Mesothelial cell of epicardium (in vitro differentiated cells): ENCODE measurements at places on chromosomes 16 and 17. TPM values are rescaled to one million over a fixed set of nuclear protein-coding genes. Genes with fewer than 3 reads are reported as not detected.
A peak's percentile ranks its signal among the peaks of the same experiment; 100 is the strongest.

DNA sequence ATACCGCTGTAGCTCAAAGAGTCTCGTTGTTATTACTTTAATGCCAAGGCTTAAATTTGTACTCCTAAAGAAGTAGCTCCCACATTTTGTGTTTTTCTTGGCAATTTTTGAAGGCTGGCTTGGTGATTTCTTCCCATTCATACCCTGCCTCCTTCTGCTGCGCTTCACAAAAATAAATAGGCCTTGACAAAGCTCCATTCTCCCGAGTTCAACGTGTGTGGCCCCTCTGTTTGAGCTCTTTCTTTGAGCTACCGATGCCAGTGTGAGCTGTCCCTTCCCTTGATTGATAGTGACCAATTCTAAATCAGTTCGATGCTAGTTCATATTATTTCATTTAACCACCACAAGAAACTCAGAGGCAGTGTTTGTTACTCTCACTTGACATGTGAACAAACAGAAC lies 96.8 kb downstream of the MAP2K6 start:
- peaks cover 4% of the 10 kb centered on the region for H3K4me1 ChIP-seq
- no peak overlapping the region for H3K4me3 ChIP-seq
- H3K27me3 ChIP-seq, result no peaks in the 10 kb centered on the region
- H3K27ac ChIP-seq, result no peak overlapping the region

DNA sequence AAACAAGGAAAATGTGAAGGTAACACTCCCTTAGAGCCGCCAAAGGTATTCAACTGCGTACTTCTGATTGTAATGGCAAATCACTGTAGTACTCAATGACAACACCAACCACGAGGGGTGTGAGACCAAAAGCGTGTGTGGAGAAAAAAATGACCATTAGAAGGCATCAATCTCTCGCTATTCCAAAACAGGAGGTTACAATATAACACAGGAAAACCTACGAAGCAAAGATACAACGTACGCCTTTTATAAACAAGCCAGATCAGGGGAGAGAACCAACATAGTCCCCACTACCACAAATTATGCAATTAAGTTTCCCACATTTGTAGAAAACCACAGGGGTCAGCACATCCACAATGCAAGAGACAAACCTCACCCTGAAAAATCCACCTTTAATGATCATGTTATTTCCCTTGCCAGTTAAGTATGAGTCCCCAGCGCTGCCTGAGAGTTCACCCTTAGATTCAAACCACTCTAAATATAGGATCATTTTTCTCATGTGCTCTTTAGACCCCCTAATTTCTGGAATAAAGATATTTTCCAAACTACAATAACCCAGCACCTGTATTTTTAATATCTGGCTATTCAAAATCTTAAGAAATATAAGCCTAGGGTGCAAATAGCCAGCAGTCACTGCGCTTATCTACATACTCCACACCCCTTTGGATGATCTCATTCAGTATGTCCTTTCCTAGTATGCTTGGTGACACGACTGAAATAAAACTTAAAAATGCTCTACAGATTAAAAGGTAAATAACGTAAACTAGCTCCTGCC lies 12.4 kb downstream of the TEX14 start:
- no peak for DNase-seq
- H3K4me3 ChIP-seq, result no peak overlapping the region
- H3K27me3 ChIP-seq, result no peaks in the 10 kb centered on the region
- H3K27ac ChIP-seq, result peak overlapping the region; percentile 76
- H3K36me3 ChIP-seq, result no peaks in the 10 kb centered on the region
- peaks cover 4% of the 10 kb centered on the region for H3K4me1 ChIP-seq

- peak overlapping the region; percentile 92 for H3K4me3 ChIP-seq
- DNase-seq, result peak; percentile 22
- no peaks in the 10 kb centered on the region for H3K36me3 ChIP-seq
- H3K27ac ChIP-seq, result peak overlapping the region; percentile 94
- H3K27me3 ChIP-seq, result no peaks in the 10 kb centered on the region
Measured at GRCh38 chr17:39400547-39401411, 647 bp downstream of the FBXL20 start.

DNA sequence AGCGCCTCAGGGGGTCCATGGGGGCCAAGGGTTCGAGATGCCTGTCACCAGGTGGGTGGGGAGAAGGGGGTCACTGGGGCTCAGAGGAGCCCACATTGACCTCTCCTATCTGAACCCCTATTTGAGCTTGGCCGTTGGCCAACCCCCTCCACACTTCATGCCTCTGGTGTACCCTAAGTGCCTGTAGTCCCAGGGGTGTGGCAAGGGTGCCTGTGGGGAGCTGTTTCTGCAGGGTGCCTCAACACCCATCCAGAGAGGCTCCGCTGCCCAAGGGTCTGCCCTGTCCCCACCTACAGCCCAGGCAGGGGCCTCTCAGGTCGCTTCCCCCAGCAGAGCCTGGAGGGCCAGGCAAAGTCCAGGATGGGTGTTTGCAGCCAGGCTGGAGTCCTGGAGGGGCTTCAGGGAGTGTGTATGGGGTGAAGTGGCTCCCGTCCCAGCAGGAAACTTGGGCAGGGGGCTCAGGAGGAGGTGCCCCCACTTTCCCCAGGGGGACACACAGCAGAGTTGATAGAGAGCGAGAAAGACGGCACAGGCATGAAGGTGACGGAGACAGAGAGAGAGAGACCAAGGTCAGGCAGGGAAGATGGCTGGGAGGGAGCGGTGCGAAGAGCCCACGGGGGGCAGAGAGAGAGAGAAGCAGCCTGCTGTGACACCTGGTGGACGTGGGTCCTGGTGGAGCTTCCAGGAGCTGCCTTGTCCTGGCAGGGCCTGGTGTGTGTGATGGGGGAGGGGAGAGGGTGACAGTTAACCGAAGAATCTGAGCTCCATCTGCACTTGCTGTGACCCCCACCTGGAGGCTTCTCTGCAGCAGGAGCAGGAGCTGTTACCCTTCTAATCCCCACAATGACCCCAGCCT lies at the start of gene SEPTIN12:
SEPTIN12 (minus strand) TSS at position 719 of the 856 bp plus-strand sequence; CDS start at position 19, 700 bp downstream.
- H3K27me3 ChIP-seq, result no peaks in the 10 kb centered on the region
- H3K4me1 ChIP-seq, result peaks cover 12% of the 10 kb centered on the region
- H3K36me3 ChIP-seq, result no peaks in the 10 kb centered on the region

GRCh38 chr16:75195811-75196790 lies 10.9 kb downstream of the CTRB2 start:
- DNase-seq, result peak; percentile 31
- H3K36me3 ChIP-seq, result no peaks in the 10 kb centered on the region
- H3K27ac ChIP-seq, result no peak overlapping the region
- H3K27me3 ChIP-seq, result peaks cover 5% of the 10 kb centered on the region
- no peak overlapping the region for H3K4me3 ChIP-seq

GRCh38 chr16:5506021-5506420 lies 408.4 kb upstream of the EEF2KMT start:
- H3K27ac ChIP-seq, result no peak overlapping the region
- DNase-seq, result no peak
- H3K36me3 ChIP-seq, result no peaks in the 10 kb centered on the region
- no peak overlapping the region for H3K4me3 ChIP-seq
- H3K4me1 ChIP-seq, result no peaks in the 10 kb centered on the region
- H3K27me3 ChIP-seq, result peaks cover 42% of the 10 kb centered on the region

- H3K36me3 ChIP-seq, result peaks cover 63% of the 10 kb centered on the region
- no peaks in the 10 kb centered on the region for H3K27me3 ChIP-seq
- H3K4me3 ChIP-seq, result no peak overlapping the region
- no peak for DNase-seq
- no peak overlapping the region for H3K27ac ChIP-seq
Measured at GRCh38 chr16:27511657-27512448, 37.9 kb downstream of the GTF3C1 start.

DNA sequence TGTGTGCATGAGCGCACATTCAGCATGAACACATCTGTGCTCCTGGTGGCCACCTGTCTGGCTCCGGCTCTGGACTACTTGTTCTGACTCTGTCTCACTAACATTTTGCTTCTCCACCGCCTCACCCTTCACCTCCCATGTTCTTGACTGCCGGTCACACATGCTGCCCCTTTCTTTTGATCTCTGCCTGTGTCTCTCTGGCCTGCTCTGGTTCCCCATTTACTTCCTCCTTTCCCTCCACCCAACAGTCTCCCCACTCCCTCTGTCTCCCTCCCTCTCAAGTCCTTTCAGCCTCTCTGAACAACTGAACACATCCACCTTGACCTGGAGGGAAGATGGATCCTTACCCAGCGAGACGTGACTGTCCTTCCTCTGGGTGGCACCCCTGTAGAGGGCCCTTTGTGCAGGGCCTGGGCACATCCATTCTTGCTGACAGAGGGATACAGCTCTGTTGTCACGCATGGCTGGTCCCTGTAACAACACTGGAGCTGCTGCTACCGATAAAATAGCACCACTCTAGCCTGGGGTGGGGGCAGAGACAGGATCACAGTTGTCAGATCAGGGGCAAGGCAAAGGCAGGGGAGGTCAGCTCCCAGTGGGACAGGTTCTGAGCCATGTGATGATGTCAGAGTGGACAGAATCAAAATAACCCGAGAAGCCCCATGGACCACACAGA lies 11.0 kb downstream of the ZSCAN32 start:
- H3K4me1 ChIP-seq, result no peaks in the 10 kb centered on the region
- H3K27ac ChIP-seq, result no peak overlapping the region
- H3K4me3 ChIP-seq, result no peak overlapping the region
- no peaks in the 10 kb centered on the region for H3K27me3 ChIP-seq

DNA sequence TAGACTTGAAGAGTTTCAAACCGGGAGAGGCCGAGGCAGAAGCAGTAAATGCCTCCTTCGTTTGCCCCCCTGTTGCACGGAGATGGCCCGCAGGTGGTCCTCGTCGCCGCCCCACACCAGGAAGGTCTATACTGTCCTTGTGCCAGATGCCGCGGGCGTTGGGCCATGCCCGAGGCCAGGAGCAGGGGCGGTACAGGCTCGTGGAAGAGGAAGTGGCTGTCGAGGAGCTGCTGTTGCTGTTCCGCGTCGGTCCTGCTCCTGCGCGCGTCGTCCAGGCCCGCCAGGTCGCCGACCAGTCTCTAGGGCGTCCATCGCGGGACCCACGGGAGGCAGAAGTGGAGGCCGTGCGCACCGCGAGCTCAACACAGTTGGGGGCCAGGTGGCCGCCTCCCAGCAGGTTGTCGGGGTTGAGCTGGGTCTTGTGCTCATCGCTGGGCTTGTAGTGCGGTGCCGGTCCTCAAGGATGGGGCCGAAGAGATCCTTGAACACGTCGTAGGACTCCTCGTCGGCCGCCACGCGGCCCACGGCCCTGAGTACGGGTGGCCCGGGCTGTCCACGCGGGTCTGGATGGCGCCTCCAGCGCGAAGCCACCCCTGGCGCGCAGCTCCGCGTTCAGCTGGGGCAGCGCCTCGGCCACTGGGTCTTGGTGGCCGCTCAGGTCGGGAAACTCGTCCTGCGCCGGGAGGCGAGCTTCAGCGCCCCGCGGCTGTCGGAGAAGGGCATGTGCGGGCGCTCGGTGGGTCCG lies 13.1 kb upstream of the C16orf87 start:
- no peak for DNase-seq
- H3K36me3 ChIP-seq, result peaks cover 5% of the 10 kb centered on the region
- H3K27me3 ChIP-seq, result no peaks in the 10 kb centered on the region
- no peaks in the 10 kb centered on the region for H3K4me1 ChIP-seq
- H3K27ac ChIP-seq, result no peak overlapping the region
- no peak overlapping the region for H3K4me3 ChIP-seq

GRCh38 chr17:47315451-47316266 lies 8.1 kb upstream of the EFCAB13 start:
- peaks cover 8% of the 10 kb centered on the region for H3K4me1 ChIP-seq
- H3K27me3 ChIP-seq, result no peaks in the 10 kb centered on the region
- DNase-seq, result no peak
- no peak overlapping the region for H3K4me3 ChIP-seq
- H3K27ac ChIP-seq, result peak overlapping the region; percentile 86

DNA sequence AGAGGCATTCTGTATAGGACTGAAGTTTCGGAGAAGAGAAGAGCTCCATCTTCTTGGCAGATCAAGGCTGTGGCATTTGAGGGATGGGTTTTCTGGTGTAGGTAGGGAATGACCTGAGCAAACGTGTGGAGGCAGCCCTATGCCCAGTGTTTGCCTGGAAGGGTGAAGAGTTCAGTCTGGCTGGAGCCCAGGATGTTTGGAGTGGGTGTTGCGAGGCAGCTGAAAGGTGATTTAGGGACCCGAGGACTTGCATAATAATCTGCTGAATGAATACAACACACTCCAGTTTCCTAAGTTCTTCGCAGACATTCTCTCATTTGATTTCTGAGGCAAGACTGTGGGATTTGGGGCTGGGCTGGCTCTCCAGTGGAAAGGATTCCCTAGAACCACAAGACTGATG lies 186.2 kb downstream of the CYLD start:
- no peak overlapping the region for H3K4me3 ChIP-seq
- no peaks in the 10 kb centered on the region for H3K4me1 ChIP-seq
- DNase-seq, result no peak
- H3K27me3 ChIP-seq, result peaks cover 54% of the 10 kb centered on the region

DNA sequence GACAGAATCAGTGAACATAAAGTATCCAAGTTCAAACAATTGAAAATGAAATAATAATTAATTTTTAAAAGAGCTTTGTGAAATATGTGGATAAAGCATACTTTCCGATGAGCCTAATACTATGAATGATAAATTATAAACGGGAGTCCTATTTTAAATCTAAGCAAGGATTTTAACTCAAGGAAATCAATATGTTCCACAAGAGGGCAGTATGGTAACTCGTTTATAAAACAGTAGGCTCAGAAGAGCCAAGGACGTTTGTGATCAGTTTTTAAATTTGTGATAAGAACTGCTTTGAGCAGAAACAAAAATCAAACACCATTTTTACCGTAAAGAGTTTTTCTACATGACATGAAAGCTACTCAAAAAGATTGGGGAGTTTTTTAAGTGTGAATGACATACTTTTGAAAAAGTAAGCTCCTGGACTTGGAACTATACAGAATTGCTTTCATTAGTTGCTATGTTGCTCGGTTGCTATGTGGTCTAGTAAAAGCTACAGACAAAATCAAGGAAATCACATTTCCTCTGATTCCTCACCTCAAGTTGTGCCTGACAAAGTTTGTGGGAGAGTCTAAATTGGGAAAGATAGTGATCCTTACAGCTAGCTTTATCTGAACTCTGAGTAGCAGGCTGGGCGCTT lies 11.8 kb upstream of the TEKT1 start:
- H3K4me1 ChIP-seq, result no peaks in the 10 kb centered on the region
- DNase-seq, result no peak
- H3K27ac ChIP-seq, result no peak overlapping the region
- H3K36me3 ChIP-seq, result no peaks in the 10 kb centered on the region
- peaks cover 92% of the 10 kb centered on the region for H3K27me3 ChIP-seq
- no peak overlapping the region for H3K4me3 ChIP-seq

- no peaks in the 10 kb centered on the region for H3K36me3 ChIP-seq
- no peak overlapping the region for H3K4me3 ChIP-seq
- H3K27ac ChIP-seq, result no peak overlapping the region
- no peak for DNase-seq
- H3K27me3 ChIP-seq, result no peaks in the 10 kb centered on the region
Measured at GRCh38 chr17:81322271-81323082, 27.4 kb upstream of the SLC38A10 start.

- no peak overlapping the region for H3K4me3 ChIP-seq
- H3K27me3 ChIP-seq, result no peaks in the 10 kb centered on the region
- no peak for DNase-seq
- H3K4me1 ChIP-seq, result peaks cover 12% of the 10 kb centered on the region
Measured at GRCh38 chr17:20997711-20998570, 44.9 kb downstream of the USP22 start.

- peak within 1 kb of the TSS; percentile 89 for H3K27ac ChIP-seq
- H3K4me1 ChIP-seq, result peaks cover 16% of the 10 kb centered on the region
- peak; percentile 70 for DNase-seq
- H3K27me3 ChIP-seq, result no peaks in the 10 kb centered on the region
- peak within 1 kb of the TSS; percentile 59 for H3K4me3 ChIP-seq
Measured at GRCh38 chr17:38967290-38967738, at the start of gene FBXO47. Gene FBXO47 (minus strand): TSS chr17:38967403. CDS start chr17:38963025, 4,378 bp downstream.

Gene TM4SF5
- not detected in 3 replicates for total RNA-seq

Gene COPZ2
- total RNA-seq, result 28.2 to 31.8 TPM (median 30.7 TPM) in 3 replicates

Gene KRT24
- not detected in 3 replicates for total RNA-seq

Gene IRX3
- 40.3 to 45.8 TPM (median 45.2 TPM) in 3 replicates for total RNA-seq

Gene SP6
- total RNA-seq, result 15.9 to 17.6 TPM (median 16.0 TPM) in 3 replicates

Gene MYL11
- total RNA-seq, result 1.4 to 4.4 TPM (median 2.8 TPM) in 3 replicates

Gene ANKRD40CL
- total RNA-seq, result not detected in 3 replicates

Gene NPIPB12
- 97.9 to 109 TPM (median 105 TPM) in 3 replicates for total RNA-seq

Gene GP1BA
- not detected in 3 replicates for total RNA-seq
